NAMALWA (cell line): ENCODE measurements at places on chromosomes 12 and 14.

DNA sequence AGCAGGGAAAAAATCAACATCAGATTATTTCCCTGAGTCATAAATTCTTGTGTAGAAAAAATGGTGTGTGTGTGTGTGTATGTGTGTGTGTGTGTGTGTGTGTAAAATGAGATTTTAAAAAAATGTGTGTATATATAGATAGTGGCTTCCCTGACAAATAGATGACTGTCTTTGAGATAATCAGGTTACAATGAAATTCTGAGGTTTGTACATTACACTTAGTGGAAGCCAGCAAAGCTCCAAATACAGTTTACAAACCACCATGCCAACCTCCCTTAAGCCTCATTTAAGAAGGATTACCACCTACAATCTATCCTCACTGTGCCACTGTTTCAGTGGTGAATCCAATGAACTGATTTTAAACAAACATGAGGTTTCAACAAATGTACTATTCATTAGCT, 93.8 kb downstream of the MED13L start:
- no peak for DNase-seq

- no peak for DNase-seq
These were observed 25.4 kb downstream of the DHRS2 start for GRCh38 chr14:23661542-23661941.

DNA sequence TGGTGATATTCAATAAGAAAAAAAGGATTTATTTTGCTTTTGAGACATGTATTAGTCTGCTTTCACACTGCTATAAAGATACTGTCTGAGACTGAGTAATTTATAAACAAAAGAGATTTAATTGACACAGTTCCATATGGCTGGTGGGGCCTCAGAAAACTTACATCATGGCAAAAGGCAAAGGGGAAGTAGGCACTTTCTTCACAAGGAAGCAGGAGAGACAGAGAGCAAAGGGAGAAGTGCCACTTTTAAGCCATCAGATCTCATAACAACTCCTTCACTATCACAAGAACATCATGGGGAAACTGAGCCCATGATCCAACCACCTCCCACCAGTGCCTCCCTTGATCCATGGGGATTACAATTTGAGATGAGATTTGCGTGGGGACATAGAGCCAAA, 43.9 kb downstream of the BHLHE41 start:
- no peak for DNase-seq

GRCh38 chr12:39619316-39619659, 315 bp downstream of the ABCD2 start:
- no peak for DNase-seq

DNA sequence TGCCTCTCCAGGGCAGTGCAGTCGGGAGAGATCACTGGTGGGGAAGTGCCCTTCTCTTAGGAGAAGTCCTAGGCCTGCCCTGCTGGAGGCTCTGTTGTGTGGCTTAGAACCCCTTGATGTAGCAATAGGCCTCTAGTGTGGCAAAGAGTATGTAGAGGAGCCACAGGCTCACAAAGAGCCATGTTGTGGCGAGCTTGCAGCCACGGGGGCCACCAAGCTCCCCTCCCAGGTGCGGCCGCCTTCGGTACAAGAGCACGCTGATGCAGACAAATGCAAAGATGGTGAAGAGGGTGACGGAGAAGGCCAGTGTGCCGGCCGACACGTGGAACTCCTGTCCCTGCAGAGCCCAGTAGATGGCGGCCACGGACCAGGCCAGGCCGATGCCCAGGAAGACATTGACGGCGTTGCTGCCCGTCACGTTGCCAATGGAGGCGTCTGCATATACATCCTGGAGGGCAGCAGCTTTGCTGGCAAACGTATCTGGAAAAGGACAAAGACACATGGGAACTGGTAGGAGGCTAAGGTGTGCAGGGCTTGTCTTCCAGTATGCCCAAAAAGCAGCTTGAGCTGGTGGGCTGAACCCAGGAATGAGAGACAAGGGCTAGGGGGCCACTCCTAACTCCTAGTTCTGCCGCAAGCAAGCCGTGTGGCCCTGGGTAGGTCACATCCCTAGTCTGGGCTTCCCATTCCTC, 142.8 kb downstream of the SLC8A3 start:
- no peak for DNase-seq

- DNase-seq: no peak
These were observed 13.3 kb upstream of the BDKRB2 start for GRCh38 chr14:96191353-96191752.

GRCh38 chr12:107649661-107650061, 35.9 kb upstream of the PWP1 start:
- DNase-seq: no peak

GRCh38 chr12:110776410-110776809, 33.7 kb upstream of the PPP1CC start:
- peak; percentile 55 for DNase-seq

DNA sequence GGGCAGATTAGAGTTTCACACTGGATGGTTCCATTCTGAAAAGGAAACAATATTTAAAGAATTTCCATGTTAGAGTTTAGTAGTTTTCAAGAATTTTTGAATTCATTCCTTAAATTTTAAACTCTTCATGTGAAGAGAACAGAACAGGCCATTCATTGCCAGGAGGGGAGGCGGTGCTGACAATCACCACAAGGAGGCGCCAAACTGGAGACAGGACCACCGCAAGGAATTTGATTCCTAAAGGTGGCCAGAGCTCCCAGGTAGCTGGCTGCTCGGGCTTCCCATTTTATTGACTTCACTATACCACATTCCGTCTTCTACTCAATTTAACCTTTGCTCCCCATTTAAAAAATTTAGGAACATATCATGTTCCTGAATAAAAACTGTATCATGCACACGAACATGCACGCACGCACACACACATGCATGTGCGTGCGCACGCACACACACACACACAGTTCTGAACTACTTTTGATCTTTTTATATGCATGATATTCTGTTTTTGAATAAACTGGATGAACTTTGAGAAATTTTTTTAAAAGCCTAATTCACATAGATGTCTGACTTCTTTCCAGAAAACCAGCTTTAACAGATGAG, 101.2 kb downstream of the NELL2 start:
- DNase-seq: peak; percentile 50

DNA sequence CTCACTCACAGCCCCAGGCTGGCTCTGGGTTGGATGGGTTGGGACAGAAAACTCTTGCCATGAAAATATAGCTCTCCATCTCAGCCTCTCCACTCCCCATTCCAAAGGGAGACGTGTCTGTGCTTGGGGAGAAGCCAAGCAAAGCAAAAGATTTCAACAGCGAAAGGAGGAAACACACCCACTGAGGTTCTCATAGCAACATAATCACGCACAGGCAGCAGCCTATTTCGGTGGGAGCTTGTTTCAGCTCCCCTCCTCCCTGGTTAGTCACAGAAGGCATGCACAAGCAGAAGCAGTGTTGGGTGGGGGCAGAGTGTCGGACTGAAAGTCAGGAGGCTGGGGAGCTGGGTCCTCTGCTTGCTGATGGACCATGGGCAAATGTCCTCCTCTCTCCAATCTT, 1.9 kb upstream of the PRMT8 start:
- DNase-seq: no peak

- no peak for DNase-seq
These were observed 297.2 kb upstream of the AMIGO2 start for GRCh38 chr12:47376927-47377326.

DNA sequence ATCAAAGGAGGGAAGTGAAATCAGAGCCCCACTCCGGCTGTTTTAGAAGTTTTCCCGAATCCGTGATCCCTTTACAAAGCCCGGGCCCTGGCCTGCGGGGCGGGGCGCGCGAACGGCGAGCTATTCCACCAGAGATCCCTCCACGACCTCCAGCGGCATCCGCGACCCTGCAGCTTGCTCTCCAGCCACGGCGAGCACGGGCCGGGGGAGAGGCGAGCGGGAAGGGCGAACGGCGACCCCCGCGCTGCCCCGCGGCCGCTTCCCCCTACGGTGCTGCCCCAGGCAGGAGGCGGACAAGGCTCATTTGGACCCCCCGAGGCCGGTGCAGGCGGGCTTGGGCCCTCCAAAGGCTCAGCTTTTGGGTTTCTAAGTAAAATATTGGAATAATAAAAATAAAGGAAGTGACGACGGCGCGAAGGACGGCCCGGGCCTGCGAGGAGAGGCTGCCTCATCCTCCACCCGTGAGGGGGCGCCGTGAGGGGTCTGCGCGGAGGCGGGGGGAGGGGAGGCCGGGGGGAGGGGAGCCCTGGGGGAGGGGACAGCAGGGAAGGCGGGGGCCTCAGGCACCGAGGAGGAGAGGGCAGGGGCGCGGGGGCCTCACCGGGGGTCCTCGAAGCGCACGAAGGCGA, 613 bp downstream of the SRSF9 start:
- DNase-seq: peak; percentile 56

DNA sequence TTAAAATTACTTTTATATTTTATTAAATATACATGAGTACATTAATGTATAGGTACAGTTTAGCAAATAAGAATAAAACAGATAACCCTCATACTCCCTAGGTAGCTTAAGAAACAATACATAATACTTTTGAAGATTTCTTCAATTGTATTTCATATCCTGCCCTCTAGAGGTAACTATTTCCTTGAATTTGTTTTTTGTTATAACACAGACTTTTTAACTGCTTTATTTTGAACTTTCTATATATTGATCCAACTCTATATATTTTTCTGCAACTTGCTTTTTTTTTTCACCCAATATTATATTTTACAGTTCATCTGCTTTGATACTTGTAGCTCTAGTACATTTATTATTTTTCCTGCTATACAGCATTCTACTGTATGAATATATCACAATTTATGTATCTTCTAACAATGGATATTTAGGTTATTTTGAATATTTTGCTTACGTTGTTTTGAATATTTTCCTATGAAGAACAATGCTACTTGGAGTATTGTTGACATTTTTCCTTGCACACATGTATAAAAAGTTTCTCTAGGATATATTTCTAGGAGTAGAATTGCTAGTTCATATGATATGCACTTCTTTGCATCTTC, 72.8 kb upstream of the ABCD2 start:
- peak; percentile 20 for DNase-seq

GRCh38 chr14:75440733-75441477, 13.1 kb downstream of the JDP2 start:
- no peak for DNase-seq

DNA sequence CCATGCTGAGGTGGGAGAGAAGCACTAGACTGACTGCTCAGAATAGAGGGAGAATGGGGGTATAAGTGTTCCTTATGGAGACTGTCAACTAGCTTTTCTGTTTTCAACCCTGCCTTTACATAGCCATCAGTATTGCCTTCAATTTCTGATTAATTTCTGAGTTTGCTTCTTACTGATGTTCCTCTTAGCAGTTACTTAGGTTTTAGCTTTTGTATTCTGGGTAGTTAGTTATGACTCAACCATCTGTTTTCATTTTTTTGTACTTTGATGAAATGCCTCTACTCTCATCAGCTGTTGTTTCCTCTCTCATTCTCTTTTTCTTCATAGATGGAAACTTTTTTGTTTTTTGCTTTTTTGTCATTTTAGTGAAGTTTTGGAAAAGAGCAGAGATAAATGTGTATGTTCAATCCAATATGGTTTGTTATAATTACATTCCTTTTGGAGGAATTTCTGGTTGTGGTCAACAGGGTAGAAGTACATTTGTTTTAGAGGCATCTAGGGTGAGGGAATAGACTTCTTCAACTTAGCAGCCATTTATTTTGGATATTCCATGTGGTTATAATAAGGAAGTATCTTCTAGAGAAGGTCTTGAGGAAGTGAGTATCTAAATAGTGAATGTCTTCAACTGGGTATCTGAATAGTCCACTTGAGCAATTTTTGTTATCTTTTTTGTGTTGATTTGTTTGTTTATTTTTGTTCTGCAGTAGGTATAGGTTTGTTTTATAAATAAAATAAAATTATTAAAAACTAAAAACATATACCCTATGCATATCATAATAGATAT, 29.6 kb downstream of the PMCH start:
- no peak for DNase-seq

- no peak for DNase-seq
These were observed 391.8 kb upstream of the DCN start for GRCh38 chr12:91574391-91574790.

- no peak for DNase-seq
These were observed 52.5 kb upstream of the FOXN3 start for GRCh38 chr14:89469210-89470198.

DNA sequence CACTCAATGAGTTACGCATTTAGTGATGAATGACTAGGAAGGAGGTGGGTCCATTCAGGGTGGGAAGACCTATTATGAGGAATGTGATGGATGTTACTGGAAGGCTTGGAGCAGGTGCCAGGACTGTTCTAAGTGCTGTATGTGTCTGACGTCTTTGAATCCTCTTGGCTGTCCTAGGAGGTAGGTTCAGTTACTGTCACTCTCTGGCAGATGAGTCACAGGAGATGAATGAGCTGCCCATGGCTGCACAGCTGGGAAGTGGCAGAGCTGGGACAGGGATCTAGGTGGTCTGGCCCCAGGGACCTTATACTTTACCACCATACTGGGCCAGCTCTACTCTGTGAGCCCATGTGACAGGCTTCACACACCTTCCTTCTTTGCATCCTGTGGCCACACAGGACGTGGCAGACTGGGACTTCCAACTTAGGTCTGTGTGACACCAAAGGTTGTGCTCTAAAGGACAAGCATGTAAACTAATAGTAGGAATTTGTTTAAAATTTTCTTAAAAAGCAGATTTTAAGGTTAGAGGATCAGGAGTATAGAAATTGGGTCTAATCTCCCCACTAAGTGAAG, 24.0 kb downstream of the TCTN1 start:
- no peak for DNase-seq

DNA sequence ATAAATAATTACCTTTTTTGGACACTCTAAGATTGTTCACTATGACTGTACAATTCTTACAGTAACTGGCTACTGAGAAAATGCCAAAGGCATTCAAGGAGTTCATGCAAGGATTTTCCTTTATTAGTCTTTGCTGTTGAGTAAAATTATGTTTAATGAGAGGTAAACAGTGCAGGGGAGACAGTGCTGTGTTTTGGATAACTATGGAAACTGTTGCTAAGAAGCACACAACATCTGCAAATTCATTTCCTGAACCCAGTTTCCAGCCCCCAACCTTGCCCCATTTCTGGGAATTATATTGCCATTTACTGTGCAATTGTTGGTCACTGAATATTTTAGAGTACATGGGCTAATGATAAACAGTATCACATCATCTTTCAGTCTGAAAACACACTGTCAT, 1005.8 kb downstream of the TRHDE start:
- DNase-seq: no peak

- no peak for DNase-seq
These were observed 154.4 kb downstream of the FUT8 start for GRCh38 chr14:65566820-65567522.

GRCh38 chr14:91323031-91323430, 78.5 kb upstream of the GPR68 start:
- DNase-seq: no peak

GRCh38 chr14:90518069-90518940, 121.5 kb downstream of the CALM1 start:
- DNase-seq: no peak

DNA sequence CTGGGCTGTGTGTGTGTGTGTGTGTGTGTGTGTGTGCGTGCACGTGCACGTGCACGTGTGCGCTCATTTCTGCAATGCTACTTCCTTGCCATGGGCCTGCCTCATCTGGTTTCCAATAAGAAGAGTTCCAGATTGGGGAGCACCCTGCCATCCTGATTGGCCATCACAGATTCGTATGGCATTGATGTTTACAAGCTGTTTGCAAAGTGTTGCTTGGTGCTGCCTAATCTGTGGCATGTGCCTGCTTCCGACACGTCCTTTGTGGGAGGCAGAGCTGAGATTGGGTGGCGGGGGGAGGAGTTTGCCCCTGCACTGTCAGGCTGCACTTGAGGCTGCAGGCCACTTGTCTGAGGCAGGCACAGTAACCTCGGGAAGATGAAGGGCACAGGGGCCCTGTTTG, 39.2 kb downstream of the SAMD4A start:
- DNase-seq: no peak

GRCh38 chr14:51676549-51676948, 24.8 kb downstream of the FRMD6 start:
- no peak for DNase-seq

GRCh38 chr12:92133171-92133570, 12.5 kb downstream of the BTG1 start:
- no peak for DNase-seq
